ENCODE measurements at places on chromosomes 6 and 20.
A peak's percentile ranks its signal among the peaks of the same experiment; 100 is the strongest.

GRCh38 chr6:19538096-19538495 is 299.1 kb upstream of the ID4 start:
- DNase-seq = peak; percentile 100

GRCh38 chr20:58542411-58543095 is 27.4 kb upstream of the APCDD1L start:
- DNase-seq = no peak

- no peak for DNase-seq
These were observed 38.7 kb upstream of the SMIM28 start for GRCh38 chr6:138339024-138339423.

GRCh38 chr6:37451441-37452193 is 18.6 kb downstream of the CMTR1 start:
- no peak for DNase-seq

- no peak for DNase-seq
These were observed 329.0 kb downstream of the ESR1 start for GRCh38 chr6:152136449-152136825.

DNA sequence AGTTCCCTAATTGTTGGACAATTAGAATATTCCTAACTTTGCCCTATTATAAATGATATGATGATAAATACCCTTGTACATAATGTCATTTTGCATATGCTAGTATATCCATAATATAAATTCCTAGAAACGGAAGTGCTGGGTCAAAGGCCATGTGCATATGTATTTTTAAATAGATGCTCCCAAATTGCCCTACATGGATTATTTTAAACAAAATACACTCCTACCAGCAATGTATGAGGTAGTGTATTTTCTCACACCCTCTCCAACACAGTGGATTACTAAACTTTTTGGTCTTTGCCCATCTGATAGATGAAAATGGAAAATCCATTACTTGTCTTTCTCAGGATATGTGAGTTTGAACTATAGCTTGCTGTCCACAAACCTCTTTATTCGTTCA is 385.1 kb upstream of the JARID2 start:
- DNase-seq = no peak

DNA sequence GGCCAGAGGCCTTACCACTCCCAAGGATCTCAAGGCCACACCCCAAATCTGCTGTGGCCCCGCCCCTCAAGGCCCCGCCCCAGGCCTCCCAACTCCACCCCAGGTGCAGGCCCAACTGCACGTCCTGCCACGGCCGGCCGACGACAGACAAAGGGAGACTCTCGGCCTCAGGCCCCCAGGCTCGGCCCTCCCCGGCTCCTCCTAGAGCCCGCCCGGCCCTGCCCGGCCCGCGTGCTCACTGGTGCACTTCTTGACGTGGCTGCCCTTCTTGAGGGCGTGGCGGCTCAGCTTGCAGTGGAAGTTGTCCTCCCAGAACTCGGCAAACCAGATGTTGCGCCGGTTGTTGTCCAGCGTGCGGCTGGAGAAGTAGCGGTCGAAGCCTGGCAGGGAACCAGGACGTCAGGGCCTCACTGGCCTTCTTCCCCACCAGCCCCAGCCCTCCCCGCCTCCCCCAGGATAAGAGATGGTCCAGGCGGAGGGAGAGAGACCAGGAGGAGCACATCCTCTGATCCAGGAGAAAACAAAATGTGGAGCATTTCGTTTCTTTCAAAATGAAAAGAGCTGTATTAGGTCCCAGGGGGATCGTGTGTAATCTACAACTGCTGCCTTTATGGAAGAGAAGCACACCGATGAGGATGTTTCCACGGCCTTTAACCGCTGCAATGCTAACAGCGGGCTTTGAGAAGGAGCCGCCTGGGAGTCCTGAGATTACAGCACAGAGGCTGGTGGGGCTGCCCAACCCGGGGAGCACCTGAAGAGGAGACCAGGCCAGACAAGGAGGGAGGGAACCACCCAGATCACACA is 89.4 kb downstream of the GRM4 start:
- DNase-seq = no peak

DNA sequence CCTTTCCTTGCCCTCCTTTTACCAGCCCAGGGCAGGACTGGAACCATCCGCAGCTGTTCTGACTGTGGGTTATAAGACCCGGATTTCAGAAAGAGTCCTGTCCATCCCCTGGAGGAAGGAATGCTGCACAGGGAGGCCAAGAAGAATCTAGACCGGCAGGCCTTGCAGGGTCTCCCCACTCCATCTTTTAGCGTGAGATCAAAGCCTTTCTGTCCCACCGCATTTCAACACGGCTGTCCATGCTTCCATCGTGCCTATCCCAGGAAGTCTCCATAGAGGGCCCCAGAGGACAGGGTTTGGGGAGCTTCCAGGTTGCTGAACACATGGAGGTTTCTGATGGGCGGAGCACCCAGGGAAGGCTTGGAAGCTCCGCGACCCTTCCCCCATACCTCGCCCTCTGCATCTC is 79.3 kb upstream of the AGPAT4 start:
- DNase-seq = no peak

GRCh38 chr20:46060975-46061374 is 28.8 kb downstream of the NCOA5 start:
- no peak for DNase-seq

DNA sequence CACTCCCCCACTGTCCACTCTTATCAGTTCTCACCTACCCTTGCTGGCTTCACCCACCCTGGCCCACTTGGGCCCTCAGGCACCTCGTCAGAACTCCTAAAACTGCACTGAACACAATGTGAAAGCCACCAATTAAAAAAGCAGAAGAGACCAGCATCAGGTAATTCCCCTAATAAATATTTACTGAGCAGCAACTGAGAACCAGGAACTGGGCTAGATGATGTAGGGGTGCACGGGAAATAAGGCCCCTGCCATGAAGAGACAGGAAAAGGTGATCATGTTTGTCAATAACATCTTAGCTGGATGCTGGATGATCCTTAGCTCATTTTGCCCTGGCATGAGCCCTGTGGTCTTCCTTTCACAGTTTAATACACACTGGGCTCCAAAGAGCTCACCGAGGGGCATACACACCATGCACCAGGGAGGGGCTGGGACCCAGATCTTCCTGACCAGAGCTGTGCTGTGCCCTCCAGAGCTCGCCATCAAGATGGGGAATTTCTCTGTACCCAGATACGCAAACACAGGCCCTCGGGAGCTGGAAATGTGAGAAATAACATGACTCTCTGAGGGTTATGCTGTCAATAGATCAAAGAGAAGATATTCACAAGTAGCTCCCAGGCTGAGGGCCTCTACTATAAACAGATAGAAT is 113.6 kb upstream of the SLC22A16 start:
- DNase-seq = no peak

DNA sequence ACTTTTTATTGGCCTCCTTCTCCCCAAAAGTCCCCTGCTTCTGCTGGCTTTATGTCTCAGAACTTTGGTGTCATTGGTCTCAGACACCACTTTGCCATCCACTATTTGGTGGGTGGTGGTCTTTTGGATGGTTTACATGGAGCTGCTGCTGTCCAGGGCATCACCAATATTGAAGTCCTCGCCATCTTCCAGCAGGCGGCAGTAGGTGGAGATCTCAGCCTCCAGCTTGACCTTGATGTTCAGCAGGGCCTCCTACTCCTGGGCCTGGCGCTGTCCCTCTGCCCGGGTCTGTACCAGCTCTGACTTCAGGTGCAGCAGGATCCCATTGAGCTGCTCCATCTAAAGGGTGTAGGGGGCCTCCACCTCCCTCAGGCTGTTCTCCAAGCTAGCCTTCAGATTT is 148.4 kb upstream of the FOXA2 start:
- DNase-seq = no peak

DNA sequence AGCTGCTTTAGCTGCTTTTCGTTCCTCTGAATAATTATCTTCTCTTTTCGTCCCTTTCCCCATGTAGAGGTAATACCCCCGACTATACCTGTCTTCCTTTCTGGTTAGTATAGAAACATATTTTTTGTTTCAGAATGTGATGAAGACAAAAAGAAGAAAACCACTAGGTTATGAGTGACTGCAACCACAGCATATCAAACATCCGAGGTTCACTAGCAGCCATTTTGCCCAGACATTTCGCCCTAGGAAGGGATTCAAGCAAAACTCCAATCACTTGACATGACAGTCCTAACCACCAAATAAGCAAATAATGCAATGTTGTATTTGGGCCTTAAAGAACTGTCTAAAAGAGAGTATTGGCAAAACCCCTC is 9.4 kb downstream of the SNX5 start:
- DNase-seq = no peak

DNA sequence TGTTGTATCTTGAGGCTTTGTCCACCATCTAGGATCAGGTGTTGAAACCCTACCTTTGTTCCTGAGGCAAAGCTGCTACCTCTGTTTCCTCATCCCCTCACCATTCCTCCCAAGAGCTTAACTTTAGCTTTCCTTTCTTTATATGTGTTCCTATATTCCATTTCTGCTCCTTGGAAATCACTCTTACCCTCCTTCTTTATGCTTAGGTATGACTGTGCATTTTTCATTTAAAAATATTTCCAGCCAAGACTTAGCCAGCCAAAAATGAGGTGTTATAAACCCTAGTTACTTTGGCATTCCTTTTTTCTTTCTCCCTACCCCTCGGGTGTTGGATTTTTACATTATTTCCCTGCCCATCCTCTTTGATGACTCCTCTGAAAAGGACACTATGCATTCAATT is 57.7 kb downstream of the TSBP1 start:
- DNase-seq = no peak

DNA sequence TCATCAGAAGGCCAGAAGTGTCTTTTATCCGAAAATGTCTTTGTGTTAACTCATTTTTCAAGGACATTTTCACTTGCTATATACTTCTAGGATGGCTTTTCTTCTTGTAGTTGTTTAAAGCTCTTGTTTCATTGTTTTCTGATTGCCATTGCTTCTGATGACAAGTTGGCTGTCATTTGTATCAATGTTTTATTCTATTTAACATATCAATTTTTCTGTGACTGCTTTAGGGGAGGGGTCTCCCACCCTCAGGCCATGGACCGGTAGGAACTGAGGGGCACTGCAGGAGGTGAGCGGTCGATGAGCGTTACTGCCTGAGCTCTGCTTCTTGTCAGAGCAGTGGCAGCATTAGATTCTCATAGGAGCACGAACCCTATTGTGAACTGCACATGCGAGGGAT is 65.8 kb downstream of the AK9 start:
- DNase-seq = no peak

DNA sequence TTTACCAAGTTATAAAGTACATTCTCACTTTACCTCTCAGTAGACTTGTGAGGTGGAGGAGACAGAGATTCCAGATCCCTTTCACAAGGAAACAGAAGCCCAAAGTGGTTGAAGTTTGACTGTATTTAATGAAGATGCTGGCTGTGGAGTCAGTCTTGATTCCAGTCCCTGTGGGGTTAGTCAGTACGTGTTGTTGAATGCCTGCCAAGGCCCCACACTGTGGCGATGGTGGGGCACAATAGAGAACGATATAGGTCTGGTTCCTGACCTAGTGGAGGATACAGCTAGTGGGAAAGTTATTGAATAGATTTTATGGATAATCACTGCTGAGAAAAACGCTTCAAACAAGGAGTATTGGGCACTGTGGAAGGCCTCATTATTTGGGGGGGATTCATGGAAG is 71.4 kb downstream of the LRRC1 start:
- DNase-seq = no peak

DNA sequence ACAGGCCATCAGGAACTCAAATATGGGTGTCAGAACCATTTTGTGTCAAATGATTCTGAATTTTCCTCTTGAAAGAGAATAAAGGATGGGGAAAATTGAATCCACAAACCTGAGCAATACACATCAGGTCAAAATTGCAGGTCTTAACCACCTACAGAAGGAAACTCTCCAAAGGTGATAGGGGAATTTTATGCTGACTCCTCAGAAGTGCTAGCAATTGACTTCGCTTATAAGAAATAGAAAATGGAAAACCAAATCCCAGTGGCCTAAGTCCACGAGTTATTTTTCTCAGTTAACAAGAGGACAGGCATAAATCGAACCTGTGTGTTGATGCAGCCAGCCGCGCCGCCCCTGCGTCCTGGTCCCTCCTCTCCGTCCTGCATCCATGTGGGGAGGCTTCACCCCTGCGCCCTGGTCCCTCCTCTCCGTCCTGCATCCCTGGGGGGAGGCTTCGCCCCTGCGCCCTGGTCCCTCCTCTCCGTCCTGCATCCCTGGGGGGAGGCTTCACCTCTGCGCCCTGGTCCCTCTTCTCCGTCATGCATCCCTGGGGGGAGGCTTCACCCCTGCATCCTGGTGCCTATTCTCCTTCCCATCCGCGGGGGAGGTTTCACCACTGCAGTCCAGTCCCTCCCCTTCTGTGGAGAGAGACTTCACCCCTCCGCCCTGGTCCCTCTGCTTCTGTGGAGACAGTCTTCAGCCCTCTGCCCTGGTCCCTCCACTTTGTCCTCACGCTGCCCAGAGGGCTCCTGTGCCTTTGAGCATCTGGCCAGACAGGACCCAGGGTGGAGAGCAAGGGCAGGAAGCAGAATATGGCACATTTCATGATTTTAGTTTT is 230.3 kb downstream of the SMOC2 start:
- no peak for DNase-seq

GRCh38 chr6:19836799-19837510 is at the start of gene ID4:
Gene ID4, plus strand, starts transcription at chr6:19837370. Its CDS starts 385 bp downstream, at chr6:19837755.
- DNase-seq = peak; percentile 91

DNA sequence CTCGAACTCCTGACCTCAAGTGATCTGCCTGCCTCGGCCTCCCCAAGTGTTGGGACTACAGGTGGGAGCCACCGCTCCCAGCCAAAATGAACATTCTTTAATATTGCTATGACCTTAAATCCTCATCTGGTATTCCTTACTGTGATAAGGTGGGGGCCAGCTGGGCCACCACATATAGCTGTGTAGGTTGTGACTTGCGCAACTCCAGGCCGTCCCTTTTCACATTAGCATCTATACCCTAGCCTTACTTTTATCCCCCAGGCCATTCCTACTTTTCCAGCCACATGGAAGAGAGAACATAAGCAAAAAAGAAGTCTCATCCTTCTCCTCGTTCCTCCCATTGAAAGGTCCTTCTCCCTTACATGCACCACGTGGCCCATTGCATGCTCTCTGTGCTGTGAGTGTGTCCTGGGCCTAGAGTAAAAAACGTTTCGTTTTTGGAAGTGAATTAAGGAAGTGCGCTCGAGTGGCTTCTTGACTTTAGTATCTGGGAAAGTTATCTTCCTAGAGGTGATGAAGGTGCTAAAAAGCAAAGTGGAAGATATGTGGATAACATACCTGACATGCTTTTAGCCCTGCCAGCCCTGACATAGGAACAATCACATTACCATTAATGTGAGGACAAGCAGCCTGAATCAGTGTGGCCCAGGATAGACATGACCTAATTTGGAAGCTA is 56.8 kb upstream of the KIF13A start:
- no peak for DNase-seq

Data from NCI-H1105 (cell line).